ENCODE measurements at places on chromosomes 5 and 9.

- no peak for DNase-seq
Observed at GRCh38 chr5:2797981-2798380, 46.5 kb upstream of the IRX2 start.

- no peak for DNase-seq
Observed at GRCh38 chr5:67133217-67133616, 63.4 kb downstream of the CD180 start.

- no peak for DNase-seq
Observed at GRCh38 chr5:73436535-73437100, 12.0 kb downstream of the FOXD1 start.

DNA sequence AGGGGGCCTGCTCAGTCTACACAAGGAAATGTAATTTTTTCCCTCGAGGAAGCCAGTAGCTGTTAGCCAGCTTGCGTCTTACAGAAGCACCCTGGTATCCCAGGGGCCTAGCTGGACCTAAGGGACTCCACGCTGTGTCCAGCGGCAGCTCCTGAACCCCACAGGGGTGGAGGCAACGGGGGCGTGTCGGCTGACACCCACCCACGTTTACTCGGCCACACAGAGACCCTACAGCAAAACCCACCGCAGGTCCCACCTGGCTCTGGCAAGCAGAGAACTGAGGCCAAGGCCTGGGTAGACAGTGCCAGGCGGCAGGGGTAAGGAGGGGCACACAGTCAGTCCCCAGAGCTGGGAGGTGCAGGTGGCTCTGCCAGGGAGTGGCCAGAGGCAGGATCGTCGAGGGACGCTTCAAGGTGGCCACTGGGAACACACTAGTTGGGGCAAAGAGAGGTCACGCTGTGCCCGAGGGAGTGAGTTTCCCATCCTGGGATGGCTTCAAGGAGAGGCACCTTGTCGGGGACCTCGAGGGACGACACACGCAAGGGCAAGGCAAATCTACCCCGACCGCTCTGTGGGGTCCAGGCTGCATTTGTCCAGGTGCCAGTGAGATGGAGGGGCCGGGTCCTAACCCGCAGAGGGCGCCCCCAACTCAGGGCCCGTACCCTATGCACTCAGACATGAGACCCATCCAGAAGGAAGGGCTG lies 20.7 kb downstream of the BRD3OS start:
- DNase-seq, result no peak

GRCh38 chr5:97100476-97100875 lies 41.9 kb downstream of the LIX1 start:
- DNase-seq, result no peak

GRCh38 chr9:134622896-134623257 lies 18.7 kb upstream of the COL5A1 start:
- no peak for DNase-seq

DNA sequence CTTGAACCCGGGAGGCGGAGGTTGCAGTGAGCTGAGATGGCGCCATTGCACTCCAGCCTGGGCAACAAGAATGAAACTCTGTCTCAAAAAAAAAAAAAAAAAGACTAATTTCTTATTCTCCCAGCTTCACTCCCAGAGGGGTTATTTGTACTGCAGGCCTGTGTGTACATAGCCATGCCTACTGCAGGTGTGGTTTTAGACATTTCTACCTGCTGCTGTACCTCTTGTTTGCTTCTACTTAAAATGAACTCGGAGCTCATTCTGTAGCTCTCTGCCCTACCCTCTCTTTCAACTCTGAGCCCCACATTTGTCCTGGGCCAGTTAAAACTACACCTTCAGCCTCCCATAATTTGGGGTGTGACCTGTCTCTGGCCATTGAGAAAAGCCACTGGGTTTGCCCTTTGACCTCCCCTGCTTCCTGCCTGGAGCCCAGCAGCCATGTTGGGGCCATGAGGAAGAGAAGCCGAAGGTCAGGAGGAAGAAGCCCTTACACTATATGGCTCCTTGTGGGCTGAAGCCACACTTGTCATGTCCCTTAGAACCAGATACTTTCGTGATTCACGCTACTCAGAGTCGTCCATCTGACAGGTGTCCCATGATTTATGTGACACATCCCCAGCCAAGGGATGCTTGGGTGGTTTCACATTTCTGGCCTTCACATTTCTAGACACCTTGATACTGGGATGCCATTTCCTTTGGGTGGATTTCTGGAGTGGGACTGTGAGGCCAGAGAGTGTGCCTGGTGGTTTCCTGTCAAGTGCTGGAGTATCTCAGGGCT lies 9.4 kb upstream of the CARD19 start:
- no peak for DNase-seq

- DNase-seq, result no peak
Observed at GRCh38 chr5:81762401-81762800, 11.5 kb upstream of the SSBP2 start.

DNA sequence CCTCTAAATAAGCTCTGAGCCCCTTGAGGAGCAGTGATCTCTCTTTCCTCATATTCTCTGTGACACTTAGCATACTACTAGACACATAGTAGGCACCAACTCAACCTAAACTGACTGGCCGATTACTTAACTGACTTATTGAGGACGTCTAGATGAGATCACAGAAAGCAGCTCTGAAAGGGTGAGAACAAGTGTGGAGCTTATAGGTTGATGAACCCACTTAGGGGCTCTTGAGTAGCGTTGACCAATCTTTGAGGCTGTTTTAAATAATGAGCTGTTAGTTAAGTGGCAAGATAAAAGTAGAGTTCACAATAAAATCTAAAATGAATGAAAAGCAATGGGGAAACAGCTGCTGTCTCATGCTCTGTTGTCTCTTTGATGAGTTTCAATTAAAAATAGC lies 124.7 kb upstream of the TNPO1 start:
- peak; percentile 96 for DNase-seq

GRCh38 chr9:1087120-1087881 lies 37.1 kb downstream of the DMRT2 start:
- DNase-seq, result no peak

DNA sequence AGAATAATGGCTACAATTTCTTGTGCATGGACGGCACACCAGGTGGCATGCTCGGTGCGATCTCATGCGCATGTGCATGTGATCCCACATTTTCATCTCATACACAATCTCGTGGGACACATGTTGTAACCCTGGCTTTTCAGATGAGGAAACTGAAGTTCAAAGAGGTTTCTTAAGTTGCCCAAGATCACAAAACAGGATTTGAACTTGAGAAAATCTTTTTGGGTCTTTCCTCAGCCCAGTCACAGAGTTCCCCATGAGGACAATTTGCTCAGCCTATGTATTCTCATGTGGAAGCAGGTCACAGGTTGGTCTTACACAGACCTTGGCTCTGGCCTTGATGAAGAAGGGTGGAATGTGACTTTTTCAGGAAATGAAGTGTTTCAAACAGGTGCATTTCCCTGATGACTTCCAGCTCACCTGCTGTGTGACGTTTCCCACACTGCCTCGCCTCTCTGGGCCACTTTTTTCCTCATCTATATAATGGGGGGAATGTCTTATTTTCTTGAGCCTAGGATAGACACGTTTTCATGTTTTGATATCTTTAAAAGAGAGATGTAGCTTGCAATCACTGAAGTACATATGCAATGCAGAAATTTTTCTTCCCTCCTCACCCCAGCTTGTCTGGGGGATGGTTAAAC lies 7.1 kb upstream of the ORM1 start:
- no peak for DNase-seq

DNA sequence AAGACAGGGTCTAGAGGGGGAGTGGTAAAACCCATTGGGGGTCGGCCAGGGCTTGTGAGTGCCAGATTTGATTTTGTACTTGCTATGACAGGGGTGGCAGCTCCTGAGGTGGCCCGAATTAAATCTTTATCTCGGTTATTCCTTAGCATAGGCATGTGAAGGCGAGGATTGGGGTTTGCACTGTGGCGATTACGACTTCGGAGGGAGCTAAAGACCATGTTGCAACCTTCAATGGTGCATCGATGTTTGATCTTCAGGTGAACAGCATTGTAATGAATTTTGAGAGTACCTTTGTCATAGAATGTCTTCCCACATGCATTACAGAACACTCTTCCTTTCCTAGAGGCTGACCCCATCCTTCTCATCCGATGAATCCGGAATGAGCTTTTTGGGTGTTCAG lies 433.9 kb downstream of the BNC2 start:
- no peak for DNase-seq

GRCh38 chr5:161544350-161544765 lies 2.2 kb downstream of the GABRB2 start:
- DNase-seq, result no peak

- no peak for DNase-seq
Observed at GRCh38 chr9:124869986-124870560, 8.1 kb downstream of the ARPC5L start.

DNA sequence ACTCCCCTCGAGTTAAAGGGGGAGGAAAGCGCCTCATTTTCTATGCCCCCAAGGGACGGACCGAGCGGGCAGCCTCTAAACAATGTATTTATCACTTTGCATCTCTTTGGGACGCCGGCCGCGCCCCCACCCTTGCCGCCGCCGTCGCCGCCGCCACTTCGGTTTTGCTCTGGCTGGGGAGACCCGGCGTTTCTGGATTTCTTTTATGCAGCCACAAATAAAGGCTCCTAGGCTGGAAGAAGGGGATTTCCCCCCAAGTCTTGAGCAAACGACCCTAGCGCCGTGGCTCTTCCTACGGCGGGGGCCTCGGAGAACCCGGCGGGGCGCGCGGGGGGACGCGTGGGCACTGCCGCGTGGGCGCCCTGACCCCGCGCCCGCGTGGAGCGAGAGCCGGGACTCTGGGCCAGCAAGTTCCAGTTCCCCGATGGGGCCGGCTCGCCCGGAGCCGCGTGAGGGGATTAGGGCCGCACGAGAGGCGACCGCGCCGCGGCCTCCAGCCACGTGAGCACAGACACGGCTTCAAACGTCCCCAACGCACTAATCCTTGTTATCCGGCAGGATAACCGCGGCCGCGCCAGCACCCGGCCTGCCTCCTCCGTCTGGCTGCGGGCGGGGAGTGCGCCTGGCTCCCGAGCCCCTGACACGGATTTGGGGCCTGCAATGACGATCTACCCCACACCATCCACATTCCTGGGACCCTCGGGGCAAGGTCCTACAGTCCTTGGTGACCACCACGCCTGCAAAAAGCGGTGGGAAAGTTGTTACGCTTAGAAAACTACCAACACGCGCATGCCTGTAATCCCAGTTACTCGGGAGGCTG lies 7.9 kb upstream of the NEUROG1 start:
- DNase-seq, result no peak

DNA sequence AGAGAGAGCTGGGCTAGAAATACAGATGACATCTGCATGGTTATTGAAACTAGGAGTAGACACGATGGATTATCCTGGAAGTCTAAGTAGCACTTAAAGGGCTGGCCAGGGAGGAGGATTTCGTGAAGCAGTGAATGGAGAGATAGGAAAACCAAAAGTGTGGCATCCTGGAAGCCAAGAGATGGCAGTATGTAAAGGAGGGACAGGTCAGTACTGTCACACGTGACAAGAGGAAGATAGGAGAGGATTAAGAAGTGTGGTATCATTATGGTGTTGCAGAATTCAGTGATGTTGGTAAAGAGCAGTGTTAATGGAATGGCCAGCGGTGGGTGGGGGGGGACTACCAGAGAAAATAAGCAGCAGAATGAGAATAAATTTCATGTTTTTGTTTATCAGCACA lies 11.7 kb downstream of the RAD23B start:
- DNase-seq, result no peak

- DNase-seq, result no peak
Observed at GRCh38 chr5:144504929-144505577, 334.4 kb downstream of the KCTD16 start.

GRCh38 chr5:39799242-39799641 lies 374.5 kb upstream of the DAB2 start:
- no peak for DNase-seq

DNA sequence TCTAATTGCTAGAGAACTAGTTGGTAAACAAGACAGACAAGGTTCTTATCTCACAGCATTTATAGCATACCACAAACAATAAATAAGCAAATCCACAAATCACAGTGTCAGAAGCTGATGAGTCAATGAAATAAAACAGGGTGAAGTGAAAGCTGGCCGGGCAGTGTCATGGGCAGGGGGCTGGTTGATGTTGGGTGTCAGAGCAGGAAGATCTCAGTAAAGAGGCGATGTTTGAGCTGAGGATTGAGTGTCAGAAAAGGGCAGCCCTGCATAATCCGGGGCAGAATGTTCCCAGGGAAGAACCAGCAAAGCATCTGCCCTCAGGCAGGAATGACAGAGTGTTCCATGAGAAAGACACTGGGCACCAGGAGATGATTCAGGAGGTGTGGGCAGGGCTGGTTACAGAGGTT lies 183.4 kb downstream of the GOLPH3 start:
- no peak for DNase-seq

DNA sequence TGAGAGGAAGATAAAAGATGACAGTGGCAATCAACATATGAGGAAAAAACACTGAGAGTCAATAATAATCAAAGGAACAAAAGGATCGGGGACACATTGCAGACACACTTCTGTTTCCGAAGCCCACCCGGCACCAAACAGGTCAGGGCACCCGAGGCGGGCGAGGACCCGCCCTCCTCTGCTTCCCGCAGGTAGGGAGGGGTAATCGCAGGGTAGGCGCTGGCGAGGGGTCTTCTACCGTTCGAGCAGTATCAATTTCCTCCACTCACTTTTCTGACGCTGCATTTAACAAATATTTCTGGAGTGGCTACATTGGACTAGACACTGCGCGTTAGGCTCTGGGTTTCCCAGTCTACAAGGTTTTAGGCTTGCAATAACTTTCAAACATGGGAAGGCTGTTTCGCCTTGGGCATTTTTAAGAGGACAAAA lies 1.3 kb downstream of the TXN start:
- no peak for DNase-seq

- DNase-seq, result no peak
Observed at GRCh38 chr5:116696366-116696765, 121.7 kb upstream of the SEMA6A start.

DNA sequence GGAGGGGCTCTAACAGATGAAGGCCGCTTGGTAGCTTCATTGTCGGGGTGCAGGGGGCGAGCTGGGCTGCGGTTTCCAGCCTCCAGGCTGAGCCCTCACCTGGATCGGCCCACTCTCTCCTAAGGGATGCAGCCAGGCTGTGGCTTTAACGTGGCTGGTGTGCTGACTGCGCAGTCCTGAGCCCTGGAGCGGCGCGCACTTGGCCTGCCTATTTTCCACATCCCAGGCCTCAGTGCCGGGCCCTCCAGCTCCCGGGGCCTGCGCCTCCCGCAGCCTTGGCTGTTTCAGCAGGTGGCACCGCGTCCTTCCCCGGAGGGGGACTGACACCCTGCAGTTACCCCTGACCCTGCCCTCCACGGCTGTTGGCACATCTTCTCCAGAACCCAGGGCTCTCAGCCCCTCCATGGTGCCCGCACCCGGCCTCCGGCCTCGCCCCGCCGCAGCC lies 1.4 kb downstream of the RNU6ATAC start:
- DNase-seq, result no peak

- DNase-seq, result no peak
Observed at GRCh38 chr9:93822229-93822628, 132.9 kb downstream of the BARX1 start.

GRCh38 chr9:90995516-90995915 lies 193.9 kb downstream of the SYK start:
- no peak for DNase-seq

GRCh38 chr5:37771731-37772130 lies 68.1 kb downstream of the GDNF start:
- no peak for DNase-seq

All from NCI-H1436 treated with DMSO at 0.1 percent for 48 hours (cell line).